Muscle of back (tissue), 13 donors: ENCODE measurements at places on chromosomes 6 and 20. TPM values are rescaled to one million over a fixed set of nuclear protein-coding genes. Genes with fewer than 3 reads are reported as not detected.

- peak; percentile 46 for DNase-seq
Measured at GRCh38 chr6:136788069-136788902, 4.0 kb downstream of the MAP3K5 start.

SLC52A3 gene
- polyA plus RNA-seq: 0.26 TPM

- no peak for DNase-seq
Measured at GRCh38 chr20:64247970-64248841, 7.3 kb upstream of the PCMTD2 start.

- no peak for DNase-seq
Measured at GRCh38 chr20:24018796-24019195, 30.2 kb upstream of the GGTLC1 start.

DNA sequence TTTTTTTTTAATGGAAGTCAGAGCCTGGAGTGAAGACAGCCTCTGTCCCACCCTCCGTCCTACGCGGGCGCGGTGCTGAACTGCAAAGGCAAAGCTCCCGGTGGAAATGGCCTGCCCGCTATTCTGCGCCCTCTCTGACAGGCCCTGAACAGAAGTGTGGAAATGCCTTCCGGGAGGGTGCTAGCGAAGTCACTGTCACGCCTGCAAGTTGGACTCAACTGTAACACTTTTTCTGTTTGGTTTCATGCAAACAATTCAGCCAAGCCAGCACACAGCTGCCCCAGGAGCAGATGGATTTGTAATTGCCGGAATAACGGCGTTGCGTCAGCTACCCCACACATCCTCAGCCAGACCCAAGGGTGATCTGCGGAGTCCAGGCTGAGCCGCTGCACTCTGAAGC lies 107.6 kb downstream of the PSMB1 start:
- DNase-seq: peak; percentile 38

CLVS2 gene
- 0.99 TPM for polyA plus RNA-seq
